ENCODE measurements at places on chromosomes 3 and 15.
A peak's percentile ranks its signal among the peaks of the same experiment; 100 is the strongest.

GRCh38 chr3:70996082-70996481 is 587.4 kb downstream of the FOXP1 start:
- no peak for DNase-seq

- no peak for DNase-seq
These were observed 36.7 kb downstream of the ZBTB38 start for GRCh38 chr3:141405025-141405424.

DNA sequence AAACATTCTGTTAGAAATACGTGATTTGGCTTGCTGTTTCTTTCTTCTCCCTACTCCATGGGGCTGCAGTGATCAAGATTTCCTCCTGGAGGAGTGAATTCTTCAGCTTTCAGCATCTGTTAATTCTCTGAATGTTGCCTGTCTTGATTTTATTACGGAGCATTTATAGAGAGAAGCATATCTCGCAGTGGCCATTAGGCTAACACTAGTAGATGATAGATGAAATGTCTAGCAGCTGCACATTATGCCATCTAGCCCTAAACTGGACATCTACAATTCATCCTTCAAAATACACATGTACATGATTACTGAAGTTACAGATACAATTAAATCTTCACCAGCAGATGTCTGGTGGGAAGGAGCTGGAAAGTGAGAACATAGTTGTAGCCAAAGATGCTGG is 769.8 kb upstream of the NECTIN3 start:
- DNase-seq: no peak

DNA sequence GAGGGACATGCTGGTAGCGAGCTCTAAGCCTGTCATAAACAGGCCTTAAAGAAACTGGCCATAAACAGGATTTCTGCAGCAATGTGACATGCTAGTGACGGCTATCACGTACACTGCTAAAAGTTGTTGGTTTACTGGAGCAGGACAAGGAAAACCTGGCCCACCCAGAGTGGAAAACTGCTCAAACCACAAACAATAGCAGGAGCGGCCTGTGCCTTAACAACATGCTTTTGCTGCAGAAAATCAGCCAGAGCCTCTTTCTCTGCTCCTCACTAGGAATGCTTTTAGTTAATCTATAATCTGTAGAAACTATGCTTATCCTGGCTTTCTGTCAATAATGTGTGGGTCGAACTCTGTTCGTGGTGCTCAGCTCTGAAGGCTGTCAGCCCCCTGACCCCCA is 202.9 kb upstream of the UBE3A start:
- no peak for DNase-seq

DNA sequence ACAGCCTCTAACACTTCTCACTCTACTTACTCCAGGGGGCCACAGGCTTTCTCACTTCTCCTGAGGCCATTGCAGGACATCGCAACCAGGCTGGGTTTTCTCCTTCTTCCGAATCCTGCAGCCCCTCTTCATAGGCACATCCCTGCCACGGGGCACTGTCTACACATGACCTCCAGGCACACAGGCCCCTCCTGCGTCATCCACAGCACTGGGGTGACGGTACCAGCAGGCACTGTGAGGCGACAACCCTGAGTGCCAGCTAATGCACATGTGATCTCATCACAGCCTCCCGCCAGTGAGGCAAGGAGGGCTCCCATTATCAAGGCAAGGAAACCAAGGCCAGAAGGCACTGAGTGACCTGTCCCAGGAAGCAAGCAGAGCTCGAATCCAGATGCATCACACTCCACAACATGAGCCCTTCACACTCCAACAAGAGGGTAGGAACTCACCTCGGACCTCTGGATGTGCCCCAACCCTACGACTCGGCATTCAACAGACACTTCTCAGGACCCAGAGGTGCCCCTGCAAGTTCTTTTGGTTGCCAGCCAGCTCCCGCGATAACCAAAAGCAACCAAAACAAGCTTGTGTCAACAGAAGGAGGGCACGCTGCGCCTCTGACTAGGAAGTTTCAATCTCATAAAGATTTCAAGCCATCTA is 16.7 kb downstream of the FAM174B start:
- no peak for DNase-seq

DNA sequence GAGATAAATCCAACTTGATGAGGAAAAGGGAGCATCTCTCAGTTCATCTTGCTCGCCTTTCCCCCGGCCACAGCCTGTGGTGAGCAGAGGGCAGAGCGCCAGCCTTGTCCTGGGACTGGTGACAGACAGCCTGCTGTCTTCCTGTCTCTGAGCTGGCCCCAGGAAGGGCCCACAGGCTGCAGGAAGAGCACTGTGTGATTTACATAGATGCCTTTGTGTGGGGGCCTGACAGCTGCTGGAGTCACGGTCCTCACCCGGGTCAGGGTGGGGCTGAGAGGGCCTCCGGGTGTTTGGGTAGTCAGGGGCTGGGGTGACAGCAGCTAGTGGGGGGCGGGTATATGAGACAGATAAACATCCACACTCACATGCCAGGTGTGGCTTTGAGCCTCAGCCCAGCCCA is 29.3 kb downstream of the PLA2G4D start:
- DNase-seq: no peak

- DNase-seq: no peak
These were observed 3.6 kb upstream of the C3orf85 start for GRCh38 chr3:109132801-109133473.

DNA sequence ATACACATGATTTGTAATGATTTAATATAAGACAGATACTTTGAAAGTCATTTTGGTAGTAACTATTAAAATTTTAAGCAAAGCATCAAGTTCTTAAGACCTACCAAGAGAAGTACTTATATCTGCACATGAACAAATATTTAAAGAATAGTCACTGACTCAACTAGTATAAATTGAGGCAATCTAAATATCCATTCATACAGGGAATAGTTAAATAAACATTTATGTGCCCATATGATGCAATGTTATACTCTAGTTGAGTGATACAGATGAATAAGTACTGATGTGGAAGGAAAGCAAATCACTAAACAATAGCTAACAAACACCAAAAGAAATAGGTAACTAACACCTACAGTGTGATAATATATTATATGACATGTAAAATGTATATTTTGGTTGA is 527.7 kb downstream of the EPHA3 start:
- DNase-seq: no peak

DNA sequence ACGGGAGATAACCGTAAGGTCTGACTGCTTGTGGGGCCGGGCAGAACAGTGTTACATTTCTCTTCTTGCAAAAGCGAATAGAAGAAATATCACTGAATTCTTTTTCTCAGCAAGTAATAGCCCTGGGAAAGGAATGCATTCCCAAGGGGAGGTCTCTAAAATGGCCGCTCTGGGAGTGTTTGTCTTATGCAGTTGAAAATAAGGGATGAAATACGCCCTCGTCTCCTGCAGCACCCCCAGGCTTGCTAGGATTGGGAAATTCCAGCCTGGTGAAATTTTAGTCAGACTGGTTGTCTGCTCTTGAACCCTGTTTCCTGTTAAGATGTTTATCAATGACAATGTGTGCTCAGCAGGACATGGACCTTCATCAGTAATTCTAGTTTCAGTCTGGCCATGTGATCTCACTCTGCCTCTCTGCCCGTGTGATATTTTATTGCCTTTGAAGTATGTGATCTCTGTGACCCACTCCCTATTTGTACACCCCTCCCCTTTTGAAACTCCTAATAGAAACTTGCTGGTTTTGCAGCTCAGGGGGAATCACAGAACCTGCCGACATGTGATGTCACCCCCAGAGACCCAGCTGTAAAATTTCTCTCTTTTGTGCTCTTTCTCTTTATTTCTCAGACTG is 715.6 kb downstream of the ROBO1 start:
- peak; percentile 0 for DNase-seq

- no peak for DNase-seq
These were observed 315.6 kb upstream of the NR2F2 start for GRCh38 chr15:96014939-96015338.

DNA sequence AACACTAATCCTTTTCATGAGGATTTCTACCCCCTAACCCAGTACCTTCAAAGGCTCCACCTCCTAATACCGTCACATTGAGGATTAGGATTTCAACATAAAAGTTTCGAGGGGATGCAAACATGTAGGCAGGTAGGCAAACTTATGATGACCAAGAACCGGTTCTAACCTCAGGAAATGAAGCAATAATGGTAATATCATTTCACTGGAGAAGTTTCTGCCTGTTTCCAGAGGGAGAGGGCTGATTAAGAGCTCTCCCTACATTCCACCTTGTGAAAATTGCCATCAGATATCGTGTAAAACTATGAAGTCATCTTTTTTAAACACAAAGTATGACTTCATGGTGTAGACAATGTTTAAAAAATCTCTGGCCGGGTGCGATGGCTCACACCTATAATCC is 31.6 kb downstream of the NKIRAS1 start:
- DNase-seq: no peak

GRCh38 chr3:194633349-194634004 is at the start of gene TMEM44:
TSS of gene TMEM44 (minus strand) at chr3:194633419. CDS start at chr3:194633215, 204 bp downstream.
- DNase-seq: peak; percentile 41

GRCh38 chr3:127585163-127585812 is 5.2 kb downstream of the TPRA1 start:
- no peak for DNase-seq

DNA sequence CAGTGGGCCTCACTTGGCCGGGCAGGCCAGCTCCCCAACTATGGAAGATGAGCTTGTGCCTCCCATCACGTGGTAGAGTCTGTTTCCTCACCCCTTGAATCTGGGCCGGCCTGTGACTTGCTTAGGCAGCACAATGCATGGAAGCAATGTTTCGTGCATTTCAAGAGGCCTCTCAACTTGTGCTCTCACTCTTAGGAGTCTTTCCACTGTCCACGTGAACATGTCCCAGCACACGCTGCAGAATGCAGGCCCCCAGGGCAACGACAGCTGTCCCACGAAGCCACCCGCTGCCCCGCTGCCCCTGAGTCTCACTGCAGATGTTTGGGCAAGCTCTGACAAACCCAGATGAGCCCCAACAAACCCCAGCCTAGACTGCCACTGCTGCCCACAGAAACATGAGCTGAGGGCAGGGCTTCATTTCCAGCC is 27.2 kb upstream of the SLC41A3 start:
- DNase-seq: no peak

Data from T-helper 9 cell (primary cell).